ENCODE measurements at places on chromosomes 6 and 20.

DNA sequence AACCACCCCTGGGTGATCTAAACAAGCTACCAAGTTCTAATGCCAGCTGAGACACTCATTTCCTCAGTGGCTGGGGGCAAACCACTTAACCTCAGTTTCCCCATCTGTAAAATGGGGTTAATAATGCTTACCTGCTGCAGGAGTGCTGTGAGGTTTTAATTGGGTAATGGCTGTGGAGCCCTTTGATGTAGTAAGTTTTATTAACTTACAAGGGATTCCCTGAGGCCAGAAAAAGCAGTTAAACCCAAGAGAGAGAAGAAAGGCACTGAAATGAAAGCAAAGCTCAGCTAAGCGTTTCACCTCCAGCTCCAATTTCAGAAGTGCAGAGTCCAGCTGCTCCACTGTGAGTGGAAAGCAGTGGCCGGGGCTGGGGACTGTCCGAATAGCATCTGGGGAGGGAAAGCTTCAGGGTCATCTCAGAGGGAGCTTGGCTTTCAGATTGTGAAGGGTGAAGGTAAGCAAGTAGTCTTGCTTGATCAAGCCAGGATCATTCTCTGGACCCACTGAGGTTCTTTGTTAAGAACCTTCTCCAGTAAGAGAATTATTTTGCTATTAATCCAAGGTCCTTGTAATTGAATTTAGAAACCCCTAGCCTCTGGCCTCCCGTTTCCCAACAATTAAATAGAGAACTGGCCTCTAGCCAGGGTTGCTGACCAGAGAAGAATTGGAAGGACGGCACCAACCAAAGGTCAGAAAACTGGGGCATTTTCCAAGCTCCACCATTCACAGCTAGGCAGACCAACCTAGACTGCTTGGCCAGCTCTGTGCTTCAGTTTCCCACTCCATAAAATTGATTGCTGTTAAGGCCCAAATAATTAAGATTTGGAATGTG, 20.9 kb upstream of the TCP11 start:
- DNase-seq: no peak

- DNase-seq: no peak
Measured at GRCh38 chr20:44324343-44324742, 12.5 kb upstream of the R3HDML start.

- no peak for DNase-seq
Measured at GRCh38 chr20:51586005-51586440, 43.5 kb upstream of the NFATC2 start.

GRCh38 chr20:43508604-43509040, 1.1 kb downstream of the L3MBTL1 start:
- DNase-seq: no peak

GRCh38 chr6:56724455-56724854, 81.8 kb upstream of the DST start:
- no peak for DNase-seq

DNA sequence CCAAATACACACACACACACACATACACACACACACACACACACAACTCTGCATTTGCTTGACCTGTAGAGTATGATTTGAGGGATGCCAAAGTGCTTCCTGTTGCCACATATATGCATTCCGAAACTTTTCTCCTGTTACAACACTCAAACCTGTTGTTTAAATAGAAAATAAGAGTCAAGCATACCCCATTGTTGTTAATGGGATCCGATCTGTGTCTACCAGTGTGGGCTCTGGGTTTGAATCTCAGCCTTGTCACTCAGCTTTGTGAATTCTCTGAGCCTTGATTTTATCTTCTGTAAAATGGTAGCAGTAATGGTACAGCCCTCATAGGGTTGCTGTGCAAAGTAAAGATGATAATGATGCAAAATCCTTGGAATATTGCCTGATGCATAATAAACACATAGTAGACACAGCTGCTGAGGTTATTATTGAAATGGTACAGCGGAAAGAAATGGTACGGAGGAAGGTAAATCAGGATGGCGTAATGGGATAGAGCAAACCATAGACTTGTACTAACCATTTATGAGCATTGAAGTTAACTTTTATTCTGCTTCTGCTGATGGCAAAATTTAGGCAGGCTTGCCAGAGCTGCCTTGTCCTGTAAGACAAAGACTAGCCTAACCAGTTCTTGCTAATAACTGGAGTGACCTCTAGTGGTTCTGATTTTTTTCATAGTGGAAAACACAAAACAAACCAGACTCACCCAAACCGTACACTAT, 113.5 kb upstream of the PHACTR1 start:
- no peak for DNase-seq

DNA sequence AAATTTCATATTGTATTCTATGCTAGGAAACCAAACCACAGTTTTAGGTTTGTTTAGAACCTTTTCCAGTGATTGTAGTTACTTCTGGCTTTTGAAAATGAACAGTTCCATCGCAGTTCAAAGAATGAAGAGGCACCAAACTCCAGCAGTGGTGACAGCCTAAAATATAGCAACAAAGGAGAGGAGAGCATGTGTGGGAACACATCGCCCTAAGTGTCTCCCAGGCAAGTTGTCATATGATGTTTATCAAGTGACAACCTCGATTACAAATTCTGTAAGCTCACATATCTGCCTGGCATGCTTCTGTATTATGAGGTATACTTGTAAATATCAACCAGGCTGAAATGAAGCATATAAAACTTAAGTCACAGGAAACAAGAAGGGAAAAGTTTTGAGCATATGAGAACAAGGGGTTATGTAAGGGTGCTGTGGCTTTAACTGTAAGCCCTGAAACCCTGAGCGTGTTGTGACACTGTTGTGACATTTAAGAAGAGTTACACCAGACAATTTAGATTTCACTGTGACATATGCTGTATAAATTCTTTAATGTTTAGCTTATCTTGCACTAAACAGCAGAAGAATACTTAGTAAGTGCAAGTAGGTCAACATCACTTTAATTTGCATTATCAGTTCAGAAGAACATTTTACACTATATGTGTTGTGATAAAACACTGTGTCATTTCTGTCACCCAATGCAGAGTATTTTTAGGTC, 29.1 kb upstream of the FBXL4 start:
- DNase-seq: no peak

GRCh38 chr6:4282926-4283325, 147.6 kb upstream of the ECI2 start:
- no peak for DNase-seq

- no peak for DNase-seq
Measured at GRCh38 chr6:146286961-146287360, 256.7 kb upstream of the RAB32 start.

DNA sequence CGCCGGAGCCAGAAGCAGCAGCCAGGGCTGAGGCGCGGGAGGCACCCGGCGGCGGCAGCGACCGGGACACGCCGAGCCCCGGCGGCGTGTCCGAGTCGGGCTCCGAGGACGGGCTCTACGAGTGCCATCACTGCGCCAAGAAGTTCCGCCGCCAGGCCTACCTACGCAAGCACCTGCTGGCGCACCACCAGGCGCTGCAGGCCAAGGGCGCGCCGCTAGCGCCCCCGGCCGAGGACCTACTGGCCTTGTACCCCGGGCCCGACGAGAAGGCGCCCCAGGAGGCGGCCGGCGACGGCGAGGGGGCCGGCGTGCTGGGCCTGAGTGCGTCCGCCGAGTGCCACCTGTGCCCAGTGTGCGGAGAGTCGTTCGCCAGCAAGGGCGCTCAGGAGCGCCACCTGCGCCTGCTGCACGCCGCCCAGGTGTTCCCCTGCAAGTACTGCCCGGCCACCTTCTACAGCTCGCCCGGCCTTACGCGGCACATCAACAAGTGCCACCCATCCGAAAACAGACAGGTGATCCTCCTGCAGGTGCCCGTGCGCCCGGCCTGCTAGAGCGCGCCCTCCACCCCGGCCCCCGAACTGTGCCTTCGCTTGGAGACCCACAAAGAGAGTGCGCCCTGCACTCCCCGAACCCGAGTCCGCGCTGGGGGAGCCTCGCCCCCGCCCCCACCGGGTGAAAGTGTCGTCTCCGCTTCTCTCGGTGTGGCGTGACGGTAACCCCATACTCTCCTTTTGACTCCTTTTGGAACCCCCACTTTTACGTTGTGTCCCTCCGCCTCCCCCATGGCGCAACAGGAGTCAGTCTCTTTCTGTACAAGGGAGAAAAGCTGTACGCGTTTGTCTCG, 1.6 kb downstream of the INSM1 start:
- DNase-seq: peak; percentile 67

GRCh38 chr20:44170816-44171410, 16.1 kb downstream of the JPH2 start:
- DNase-seq: no peak

GRCh38 chr6:117840541-117840983, 66.5 kb upstream of the SLC35F1 start:
- no peak for DNase-seq

GRCh38 chr6:1346101-1346500, 34.2 kb downstream of the FOXQ1 start:
- no peak for DNase-seq

DNA sequence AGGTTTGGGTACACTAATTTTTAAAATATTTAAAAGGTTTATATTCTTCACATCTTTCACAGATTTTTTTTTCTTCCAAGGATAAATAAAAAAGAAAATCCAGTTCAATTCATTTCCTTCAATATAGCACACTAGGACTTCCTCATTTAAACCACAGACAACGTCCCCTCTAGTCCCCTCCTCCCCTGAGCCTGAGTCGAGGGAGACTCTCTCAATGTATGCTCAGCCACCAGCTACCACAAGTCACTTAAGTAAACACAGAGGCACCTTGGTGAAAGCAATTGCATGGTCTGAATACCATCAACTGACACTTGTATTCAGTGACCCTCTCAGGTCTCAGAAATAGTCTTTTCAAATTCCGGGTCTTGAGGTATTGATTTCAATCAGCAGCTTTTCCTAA, 88.6 kb downstream of the SIM1 start:
- no peak for DNase-seq

- peak; percentile 85 for DNase-seq
Measured at GRCh38 chr6:142945049-142945445, at the start of gene HIVEP2. Gene HIVEP2, minus strand, starts transcription at chr6:142945176. Its CDS starts 170,438 bp downstream, at chr6:142774738.

DNA sequence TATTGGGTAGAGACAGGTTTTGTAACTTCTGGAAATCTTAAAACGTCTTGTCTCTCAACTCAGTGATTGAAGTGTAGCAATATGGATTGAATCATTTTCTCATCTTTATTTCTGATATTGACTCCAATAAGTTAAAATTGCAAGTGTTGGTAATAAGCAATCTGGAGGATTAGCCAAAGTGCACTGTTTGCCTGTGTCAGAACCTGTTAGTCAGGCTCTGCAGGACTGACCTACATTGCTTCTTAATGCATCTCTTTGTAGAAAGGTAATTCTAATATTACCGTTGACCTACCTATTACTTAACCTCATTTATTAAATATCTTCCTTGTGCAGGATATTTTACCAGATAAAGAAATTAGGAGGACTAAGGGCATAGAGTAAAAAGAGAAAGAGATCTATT, 484.0 kb upstream of the CITED2 start:
- no peak for DNase-seq

GRCh38 chr6:163438298-163438939, 23.9 kb downstream of the QKI start:
- DNase-seq: no peak

GRCh38 chr6:144888621-144889020, 603.5 kb downstream of the UTRN start:
- no peak for DNase-seq

GRCh38 chr6:95917034-95917433, 98.7 kb upstream of the FUT9 start:
- DNase-seq: no peak

GRCh38 chr6:41013466-41014153, 25.4 kb downstream of the UNC5CL start:
- no peak for DNase-seq

DNA sequence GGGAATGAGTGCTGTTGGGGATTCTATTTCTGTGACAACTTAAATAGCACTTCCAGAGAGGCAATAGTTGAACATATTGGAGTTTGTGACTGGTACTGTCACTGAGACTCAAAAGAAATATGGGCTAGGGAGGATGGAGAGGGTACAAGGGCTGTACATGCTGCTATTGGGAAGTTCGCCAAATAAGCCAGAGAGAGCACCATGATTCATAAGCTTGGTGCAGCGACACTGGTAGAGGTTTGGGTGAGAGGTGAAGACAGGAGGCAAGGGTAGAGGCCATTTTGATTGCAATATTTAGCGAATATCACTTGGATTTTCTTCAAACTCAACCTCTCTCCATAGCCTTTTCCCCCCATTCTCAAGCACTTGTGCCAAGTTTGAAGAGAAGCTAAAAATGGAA, 214.3 kb downstream of the OGFRL1 start:
- no peak for DNase-seq

DNA sequence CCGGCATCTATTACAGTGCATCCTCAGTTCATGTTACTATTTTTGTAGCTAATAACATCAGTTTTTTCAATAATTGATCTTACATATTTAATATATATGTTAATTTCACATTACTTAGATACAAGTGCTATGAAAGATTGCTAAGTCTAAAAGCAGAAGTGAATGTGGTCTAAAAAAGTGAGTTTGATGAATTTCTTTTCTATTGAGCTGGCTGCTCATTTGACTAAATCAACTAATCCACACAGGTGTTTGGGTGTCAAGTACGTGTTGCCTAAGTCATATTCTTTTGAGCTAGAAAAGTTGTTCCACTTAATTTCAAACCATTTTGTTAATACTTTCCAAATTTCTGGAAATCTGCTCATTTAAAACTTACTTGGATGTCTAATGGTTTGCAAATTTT, 46.6 kb upstream of the EZR start:
- no peak for DNase-seq
